ENCODE measurements at places on chromosomes 16 and 17.

DNA sequence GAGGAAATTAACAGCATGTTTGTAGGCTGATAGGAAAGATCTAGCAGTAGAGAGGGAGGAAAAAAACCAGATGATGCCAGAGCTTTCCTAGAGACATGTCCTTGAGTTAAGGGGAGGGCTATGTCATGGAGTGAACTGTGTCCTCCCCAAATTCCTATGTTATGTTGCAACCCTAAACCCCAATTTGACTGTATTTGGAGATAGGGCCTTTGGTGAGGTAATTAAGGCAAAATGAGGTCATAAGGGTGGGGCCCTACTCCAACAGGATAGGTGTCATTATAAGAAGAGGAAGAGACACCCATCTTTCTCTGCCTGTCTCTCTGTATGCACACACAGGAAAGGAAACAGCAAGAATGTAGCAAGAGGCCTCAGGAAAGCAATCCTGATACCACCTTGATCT is 195.3 kb upstream of the AXIN2 start:
- DNase-seq, result no peak

- peak; percentile 98 for DNase-seq
Measured at GRCh38 chr17:38464723-38465390, 36.6 kb downstream of the ARHGAP23 start.

GRCh38 chr17:35022536-35023063 is 40.9 kb downstream of the RFFL start:
- DNase-seq, result peak; percentile 94

DNA sequence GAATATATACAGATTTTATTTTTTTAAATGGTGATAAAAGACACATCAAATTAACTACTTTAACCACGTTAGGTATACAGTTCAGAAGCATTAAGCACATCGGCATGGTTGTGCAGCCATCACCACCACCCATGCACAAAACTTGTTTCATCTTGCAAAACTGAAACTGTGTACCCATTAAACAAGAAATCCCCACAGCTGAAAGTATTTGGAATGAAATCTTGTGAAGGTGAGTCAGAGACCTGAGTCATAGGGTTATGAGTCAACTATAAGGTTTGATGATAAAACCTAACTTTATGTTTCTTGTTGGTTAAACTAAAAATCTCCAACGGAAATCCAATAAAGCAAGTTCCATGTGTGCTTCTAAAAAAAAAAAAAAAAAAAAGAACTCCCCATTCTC is 561.6 kb upstream of the PSMD7 start:
- no peak for DNase-seq

Data from MG63 (cell line).